ENCODE measurements at places on chromosomes 5 and 9.

DNA sequence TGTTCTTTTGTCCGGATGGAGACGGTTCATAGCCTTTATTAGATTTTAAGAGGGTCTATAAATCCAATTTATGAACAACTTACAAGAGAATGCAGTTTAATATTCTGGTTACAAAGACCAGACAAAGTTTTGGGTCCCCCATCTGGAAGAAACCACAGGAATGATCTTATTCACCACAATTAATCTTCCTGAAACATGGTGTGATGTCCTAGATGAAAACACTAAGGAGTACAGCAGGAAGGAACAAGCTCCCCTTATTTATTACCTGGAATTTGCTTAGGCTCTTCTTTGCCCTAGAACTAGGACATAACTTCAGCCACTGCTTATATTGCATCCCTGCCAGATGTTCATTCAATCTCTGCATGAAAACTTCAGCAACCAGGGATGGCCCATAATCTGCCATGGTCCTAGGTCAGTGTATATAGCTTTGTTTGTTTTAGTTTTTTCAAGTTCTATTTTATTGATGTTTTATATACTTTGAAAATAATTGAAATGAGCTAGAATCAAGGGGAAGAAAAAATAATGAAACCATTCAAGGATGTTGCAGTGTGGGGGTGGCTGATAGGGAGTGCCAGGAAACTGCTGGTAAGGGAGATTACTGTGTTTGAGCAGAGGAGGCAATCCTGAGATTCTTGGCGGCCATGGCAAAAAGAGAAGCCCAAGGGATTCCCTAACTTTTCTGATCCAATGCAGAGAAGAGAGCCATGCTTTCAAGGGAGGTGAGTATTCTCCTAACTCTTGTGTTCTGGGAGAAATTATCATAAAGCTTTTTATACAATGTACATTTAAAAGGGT is 16.8 kb downstream of the TXNDC8 start:
- no peak for DNase-seq

DNA sequence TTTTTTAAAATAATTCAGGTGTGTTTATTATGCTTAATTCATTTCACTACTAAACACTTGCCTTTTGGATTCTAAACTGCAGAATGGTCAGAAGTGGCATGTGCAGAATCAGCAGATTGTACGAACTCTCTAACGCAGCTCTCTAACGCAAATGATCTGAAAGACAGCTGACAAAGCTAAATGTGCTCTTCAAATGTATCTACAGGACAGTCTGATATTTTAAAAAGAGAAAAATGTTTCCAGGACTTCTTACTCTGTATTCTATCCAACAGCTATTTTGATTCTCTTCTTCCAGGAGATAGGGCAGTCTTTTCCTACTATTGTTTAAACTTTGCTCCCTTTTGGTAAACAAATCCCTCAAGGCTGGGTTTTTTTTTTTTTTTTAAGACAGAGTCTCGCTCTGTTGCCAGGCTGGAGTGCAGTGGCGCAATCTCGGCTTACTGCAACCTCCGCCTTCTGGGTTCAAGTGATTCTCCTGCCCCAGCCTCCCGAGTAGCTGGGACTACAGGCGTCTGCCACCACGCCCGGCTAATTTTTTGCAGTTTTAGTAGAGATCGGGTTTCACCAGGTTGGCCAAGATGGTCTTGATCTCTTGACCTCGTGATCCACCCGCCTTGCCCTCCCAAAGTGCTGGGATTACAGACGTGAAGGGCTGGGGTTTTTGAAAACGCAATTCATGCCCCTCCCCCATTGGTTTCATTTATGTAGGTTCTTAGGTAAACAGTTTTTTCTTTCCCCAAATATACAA is 1.2 kb downstream of the NMRK1 start:
- DNase-seq = no peak

GRCh38 chr5:130171699-130172098 is 267.4 kb downstream of the CHSY3 start:
- no peak for DNase-seq

DNA sequence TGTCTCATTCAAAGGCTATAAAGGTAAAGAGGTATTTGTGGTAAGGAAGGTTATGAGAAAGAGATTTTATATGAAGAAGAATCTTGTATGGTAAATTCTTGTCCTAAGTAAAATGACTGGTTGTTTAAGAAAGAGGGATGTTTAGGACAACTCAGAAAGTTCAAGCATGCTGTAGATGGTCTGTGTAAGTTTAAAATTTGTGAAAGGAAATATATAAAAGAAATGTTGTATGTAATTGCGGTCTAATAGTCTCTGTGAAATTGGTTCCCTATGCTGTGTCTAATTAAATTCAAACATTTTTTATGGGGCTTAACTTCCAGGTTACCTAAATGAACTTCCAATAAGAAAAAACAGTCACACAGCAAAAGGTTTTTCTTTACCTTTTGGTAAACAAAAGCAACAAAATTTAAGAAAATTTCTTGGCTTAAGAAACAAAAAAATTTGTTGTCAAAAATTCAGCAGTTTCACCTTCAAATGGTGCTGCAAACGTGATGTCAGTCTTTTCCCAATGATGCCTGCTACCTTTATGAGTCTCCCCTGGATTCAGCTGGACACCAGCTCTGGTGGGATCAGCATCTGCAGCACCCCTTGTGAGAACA is 83.0 kb upstream of the FCN1 start:
- no peak for DNase-seq

- DNase-seq = peak; percentile 66
Measured at GRCh38 chr5:95669540-95669939, 13.3 kb downstream of the SPATA9 start.

GRCh38 chr5:98179791-98180755 is 593.4 kb upstream of the RGMB start:
- DNase-seq = no peak

GRCh38 chr9:70160686-70161600 is 97.8 kb upstream of the SMC5 start:
- no peak for DNase-seq

DNA sequence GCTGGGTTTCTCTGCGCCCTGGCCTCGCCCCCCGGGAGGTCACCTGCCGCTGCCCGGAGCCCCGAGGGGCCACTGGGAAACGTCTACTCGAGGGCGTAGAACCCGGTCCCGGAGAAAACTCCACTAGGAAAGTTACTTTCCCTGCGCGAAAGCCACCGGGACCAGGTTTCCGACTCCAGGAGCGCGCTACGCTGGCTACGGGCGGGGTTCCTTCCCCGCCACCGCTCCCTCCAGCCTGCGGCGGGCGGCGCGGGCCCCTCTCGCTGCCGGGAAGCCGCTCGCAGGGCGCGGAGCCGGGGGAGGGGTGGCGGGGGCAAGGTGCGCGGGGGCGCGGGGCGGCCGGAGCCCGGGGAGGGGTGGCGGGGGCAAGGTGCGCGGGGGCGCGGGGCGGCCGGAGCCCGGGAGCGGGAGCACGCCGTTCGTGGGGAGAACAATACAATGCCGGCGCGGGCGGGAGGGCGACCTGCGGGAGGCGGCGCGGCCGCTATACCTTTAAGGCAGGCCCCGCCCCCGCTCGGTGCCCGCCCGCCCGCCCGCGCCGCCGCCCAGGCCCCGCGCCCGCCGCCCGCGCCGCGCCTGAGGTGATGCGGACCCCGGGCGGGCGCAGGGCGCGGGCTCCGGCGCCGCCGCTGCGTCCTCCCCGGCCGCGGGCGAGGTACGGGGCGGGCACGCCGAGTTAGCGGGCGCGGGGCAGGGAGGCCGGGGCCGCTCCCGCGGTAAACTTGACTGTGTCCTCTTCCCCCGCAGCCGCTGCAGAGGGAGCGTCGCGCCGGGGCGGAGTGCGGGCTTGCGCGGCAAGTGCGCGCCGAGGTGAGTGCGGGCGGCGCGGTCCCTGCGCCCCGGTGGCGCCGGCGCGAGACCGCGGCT is 278.1 kb downstream of the AOPEP start:
- DNase-seq = peak; percentile 78

DNA sequence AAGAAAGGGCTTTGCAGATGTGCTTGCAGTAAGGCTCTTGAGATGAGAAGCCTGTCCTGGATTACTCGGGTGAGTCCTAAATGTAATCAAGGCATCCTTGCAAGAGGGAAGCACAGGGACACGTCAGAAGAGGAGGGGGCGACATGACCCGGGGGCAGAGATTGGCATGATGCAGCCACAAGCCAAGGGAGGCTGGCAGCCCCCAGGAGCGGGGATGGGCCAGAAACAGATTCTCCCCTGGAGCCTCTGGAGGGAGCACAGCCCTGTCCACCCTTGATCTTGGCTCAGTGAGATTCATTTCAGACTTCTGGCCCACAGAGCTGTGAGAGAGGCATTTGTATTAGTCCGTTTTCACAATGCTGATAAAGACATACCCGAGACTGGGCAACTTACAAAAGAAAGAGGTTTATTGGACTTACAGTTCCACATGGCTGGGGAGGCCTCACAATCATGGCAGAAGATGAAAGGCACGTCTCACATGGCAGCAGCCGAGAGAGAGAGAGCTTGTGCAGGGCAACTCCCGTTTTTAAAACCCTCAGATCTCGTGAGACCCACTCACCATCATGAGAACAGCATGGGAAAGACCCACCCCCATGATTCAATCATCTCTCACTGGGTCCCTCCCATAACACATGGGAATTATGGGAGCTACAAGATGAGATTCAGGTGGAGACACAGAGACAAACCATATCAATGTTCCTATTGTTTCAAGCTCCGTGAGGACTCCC is 76.1 kb downstream of the ADAMTS2 start:
- no peak for DNase-seq

GRCh38 chr5:107415762-107416161 is 255.0 kb downstream of the EFNA5 start:
- DNase-seq = no peak

DNA sequence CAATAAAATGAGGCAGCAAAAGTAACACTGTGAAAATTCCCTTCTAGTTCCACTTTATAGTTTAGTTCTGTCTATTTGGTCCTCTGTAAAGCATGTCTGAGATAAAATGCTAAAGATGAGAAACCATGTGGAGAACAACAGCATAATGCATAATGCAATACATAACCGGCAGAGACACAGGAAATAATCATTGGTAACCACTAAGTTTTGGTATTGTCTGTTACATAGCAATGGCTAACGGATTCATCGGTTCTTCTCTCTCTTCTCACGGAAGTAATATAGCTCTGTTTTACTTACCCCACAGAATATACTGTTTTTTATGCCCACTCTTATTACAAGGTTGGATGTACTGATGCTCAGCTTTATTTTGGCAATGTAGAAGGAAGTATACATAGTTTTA is 158.9 kb downstream of the FAM174A start:
- DNase-seq = no peak

DNA sequence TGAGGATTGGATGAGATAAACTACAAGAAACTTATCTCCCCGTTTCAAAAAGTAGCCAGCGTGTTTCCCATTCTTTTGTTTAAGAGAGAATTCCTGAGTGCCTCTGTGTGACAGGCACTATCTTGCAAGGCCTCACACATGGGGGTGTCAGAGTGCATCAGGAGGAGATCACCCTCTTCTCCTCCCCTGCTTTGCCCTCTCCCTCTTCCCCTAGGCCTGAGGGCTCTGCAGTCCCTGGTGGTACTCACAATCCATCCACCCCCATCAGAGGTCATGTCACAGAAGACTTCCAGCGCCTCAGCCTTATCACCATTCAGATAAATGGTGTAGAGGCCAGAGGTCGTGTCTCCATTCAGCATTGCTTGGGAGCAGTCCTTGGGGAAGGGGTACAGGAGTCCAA is 88.0 kb downstream of the TNC start:
- no peak for DNase-seq

GRCh38 chr9:94164806-94165549 is 80.7 kb downstream of the PTPDC1 start:
- no peak for DNase-seq

DNA sequence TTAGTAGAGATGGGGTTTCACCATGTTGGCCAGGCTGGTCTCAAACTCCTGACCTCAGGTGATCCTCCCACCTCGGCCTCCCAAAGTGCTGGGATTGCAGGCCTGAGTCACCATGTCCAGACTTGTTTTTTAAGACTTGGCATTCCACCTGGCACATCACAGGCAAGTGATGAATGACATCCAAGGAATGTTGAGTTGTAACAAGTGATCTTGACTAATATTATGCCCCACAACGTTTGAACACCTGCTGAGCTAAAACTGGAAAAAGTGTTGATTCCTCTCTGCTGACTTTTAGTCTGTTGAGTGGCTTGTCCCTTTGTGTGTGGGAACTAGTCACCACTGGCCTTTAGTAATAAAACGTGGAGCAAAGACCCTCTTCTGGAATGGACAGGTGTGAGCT is 54.6 kb downstream of the SUB1 start:
- DNase-seq = no peak

GRCh38 chr9:34599546-34599945 is 10.0 kb upstream of the CNTFR start:
- no peak for DNase-seq

DNA sequence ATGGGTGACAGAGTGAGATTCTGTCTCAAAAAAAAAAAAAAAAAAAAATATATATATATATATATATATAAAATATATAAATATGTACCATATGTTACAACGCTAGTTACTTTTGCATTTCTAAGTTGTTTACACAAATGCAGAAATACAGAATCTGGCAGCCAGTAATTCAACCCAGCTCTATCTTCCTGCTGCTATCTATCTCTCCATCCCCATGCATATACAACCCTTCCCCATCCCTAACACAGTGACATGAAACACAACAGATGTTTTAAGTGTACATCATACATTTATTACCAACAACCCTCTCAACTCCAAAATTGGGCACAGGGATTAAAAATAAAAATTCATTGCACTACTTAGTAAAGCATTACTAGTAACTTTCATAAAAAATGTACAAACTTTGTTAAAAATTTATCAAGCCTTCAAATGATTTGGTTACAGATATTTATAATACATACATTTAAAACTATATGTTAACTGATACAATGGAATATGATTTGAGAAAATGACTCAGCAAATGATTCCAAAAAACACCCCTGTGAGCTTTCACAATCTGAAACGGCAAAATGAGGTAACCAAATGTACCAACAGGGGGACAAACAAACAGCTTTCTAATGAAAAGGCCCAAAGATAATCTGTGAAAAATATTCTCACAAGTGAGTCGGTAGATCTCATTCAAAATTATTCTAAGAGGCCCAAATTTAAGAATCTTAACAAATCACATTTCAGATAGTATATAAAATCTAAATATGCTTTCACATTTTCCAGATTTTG is 63.8 kb downstream of the RNF38 start:
- no peak for DNase-seq

DNA sequence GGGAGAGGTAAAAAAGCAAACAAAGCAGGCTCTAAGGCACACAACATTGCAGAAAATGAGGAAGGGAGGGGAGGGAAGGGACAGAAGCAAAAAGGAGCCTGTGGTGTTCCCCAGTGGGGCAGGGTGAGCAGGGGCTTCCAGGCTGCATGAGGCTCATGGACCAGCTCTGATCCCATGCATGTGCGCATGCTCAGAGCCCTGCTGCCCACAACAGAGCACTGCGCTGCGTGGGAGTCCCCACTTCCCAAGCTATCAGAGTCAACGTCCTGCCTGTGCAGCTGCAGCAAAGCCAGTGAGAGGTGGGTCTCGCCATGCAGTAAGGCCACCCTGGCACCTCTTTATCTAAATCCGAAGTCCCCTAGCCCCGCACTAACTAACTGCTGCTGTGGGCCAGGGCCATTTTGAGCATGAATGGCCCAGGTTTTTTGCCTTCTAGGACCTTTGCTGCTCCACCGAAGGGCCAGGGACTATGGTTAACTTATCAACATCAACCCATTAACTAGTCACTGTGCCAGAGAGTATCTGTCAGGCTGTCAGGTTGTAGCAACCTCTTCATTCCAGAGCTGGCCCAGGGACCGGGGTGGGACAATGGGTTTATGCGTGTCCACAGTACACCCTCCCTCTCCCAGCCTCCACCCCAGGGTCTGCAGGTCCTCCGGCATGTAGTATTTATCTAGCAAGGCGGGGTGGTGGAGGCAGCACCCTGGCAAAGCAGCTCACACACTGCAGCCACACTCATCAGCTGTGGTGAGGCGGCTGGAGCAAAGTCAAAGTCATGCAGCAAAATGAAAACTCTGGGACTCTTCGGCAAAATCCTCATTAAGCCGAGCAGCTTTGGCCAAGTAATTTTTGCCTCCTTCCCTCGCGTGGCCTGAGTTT is 123.6 kb downstream of the SAXO1 start:
- DNase-seq = no peak

Measured in Right ventricle myocardium inferior (tissue), 1 donor.